ENCODE measurements at places on chromosomes 6 and 20. TPM values are rescaled to one million over a fixed set of nuclear protein-coding genes. Genes with fewer than 3 reads are reported as not detected.

DNA sequence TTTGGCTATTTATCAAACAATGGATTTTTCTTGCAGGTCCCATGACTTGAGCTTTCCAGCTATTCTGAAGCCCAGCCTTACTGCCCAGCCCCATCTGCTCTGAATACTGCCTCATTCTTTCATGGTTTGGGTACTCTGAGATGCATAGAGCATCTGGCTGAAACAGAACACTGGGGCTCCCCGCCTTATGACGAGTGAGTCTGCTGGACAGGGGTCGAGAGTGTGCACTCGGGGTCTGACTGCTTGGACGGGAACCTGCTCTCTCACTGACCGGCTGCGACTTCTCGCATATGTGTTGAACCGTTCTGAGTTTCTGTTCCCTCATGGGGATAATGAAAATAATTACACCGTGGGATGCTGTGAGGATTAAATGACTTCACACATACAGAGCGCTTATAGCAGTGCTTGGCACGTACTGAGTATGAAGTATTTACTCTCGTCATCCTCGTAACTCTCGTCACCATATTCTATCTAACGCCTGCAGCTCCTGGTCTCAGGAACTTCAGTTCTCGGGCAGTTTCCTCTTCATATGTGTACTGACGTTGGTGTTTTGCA is 59.5 kb upstream of the MPC1 start:
- DNase-seq: no peak

- DNase-seq: no peak
Observed at GRCh38 chr6:105648276-105648675, 245.4 kb upstream of the PREP start.

Gene AIF1
- total RNA-seq: not detected

DNA sequence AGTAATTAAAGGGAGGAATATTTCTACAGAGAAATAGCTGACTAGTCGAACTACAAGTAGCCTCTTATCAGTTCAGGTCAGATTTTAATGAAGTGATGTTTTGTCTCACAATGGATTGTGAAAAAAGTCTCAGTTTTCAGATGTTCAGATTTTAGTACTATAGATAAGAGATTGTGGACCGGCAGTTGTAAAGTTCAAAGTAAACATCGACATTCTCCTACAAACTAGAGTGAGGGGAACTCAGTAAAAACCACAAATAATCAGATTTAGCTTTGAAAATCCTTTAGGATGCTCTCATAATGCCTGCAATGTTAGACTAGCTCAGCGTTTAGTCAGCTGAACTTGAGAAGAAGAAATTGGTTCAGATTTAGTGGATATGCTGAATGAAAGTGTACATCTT is 39.9 kb downstream of the RCAN2 start:
- DNase-seq: no peak

DNA sequence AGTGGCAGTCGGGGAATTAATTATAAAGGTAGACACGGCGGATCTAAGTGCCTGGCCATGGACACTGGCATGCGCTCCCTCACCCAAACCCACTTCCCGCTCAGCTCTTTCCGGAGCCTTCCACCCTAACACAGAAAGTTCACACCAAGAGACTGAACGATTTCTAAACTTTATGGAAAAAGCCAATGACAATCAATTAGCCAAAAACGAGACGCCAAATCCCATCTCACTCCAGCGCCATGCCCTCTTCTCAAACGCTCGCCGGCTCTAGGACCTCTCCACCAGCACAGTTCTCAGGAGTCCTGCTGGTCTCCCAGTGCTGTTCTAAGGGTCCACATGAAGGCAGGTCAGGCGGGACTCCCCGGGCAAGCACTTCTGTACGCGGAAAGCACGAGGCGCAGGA is 641 bp downstream of the SF3B5 start:
- no peak for DNase-seq

DNA sequence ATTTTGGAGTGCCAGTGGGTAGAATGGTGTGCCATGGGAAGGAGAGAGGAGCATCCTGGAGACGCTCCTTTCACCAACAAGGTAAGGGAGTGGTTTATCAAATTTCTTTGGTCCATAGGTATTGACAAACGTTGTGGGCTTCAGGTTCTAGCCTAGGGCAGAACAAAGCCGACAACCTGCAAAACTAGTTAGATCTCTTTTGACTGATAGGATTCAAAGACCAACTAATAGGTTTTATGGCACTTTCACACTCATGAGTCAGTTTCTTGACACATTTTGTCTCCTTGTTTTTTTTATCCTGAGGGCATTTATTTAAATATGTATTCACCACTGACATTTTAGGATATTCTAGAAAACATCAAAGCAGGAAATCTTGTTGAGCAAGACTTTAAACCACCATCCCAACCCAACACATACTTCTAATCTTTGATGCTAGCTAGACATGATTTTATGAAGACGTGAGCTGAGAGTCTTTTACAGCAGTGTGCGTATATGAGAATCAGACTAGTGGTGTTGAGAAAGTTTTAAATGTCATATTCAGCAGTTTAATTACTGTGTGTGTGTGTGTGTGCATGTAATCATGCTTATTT is 370.4 kb upstream of the HSF2 start:
- no peak for DNase-seq

GRCh38 chr6:123777563-123777962 is 26.1 kb upstream of the NKAIN2 start:
- no peak for DNase-seq

- peak; percentile 41 for DNase-seq
Observed at GRCh38 chr6:44771647-44772415, 384.3 kb downstream of the CDC5L start.

DNA sequence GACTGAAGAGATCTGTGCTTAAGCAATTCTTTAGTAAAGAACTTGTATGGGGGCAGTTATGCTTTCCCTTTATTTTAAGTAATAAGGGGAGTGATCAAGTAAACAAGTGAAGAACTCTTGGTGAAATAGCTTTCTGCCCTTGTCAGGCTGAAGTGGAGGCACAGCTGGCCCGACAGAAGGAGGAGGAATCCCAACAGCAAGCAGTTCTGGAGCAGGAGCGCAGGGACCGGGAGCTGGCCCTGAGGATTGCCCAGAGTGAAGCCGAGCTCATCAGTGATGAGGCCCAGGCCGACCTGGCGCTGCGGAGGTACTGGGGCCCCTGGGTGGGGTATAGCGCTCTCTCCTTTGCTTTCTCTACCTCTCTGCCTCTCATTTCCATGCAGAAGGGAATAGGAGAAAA is 143.3 kb downstream of the MYO6 start:
- DNase-seq: no peak

- DNase-seq: no peak
Observed at GRCh38 chr6:6635291-6635690, 46.8 kb downstream of the LY86 start.

Gene RAET1G
- total RNA-seq: 9.9 TPM

DNA sequence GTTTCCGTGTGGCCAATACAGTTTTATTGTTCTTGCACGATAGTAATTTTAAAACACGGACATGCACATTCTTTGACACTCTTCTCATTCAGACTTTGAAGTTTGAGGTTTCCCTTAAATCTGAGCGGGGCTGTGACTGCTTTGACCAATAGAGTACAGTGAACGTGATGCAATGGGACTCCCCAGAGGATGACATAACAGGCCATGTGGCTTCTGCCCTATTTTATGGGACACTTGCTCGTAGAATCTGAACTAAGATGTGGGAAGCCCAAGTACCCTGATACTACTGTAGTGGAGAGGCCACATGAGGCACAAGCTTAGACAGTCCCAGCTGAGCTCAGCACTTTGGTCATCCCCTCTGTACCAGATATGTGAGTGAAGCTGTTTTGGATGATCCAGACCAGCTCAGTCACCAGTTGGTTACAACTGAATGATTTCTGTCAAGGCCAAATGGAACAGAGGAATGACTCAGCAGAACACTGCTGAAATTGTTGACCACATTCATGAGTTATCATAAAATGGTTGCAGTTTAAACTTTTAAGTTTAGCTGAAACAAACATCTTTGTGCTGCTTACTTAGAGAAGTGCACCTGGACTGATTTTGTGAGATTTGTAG is 279.4 kb downstream of the RFPL4B start:
- peak; percentile 76 for DNase-seq

GRCh38 chr6:68993911-68994310 is 358.8 kb downstream of the ADGRB3 start:
- DNase-seq: no peak

DNA sequence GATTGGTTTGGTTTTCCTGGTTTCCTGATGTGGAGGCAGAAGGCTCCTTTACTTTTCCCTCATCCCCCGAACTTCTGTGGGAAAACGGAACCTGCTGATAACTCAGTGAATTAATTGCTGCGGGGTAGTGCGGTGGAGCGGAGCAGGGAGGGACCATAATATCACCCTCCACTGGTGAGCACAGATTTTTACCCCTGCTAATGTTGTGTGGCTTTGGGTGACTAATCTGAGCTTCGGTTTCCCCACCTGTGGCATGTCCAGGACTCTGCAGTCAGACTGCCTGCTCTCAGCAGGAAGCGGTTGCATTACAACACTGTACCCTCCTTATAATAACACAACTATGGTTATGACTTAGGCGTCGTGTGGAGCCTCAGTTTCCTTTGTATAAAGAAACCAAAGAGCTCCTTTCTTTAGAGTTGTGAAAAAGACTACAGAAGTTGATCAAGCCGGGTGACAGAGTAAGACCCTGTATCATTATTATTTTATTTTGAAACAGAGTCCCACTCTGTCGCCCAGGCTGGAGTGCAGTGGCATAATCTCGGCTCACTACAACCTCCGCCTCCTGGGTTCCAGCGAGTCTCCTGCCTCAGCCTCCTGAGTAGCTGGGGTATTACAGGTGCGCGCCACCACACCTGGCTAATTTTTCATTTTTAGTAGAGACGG is 2.2 kb upstream of the ID1 start:
- DNase-seq: peak; percentile 93

Gene RAMACL
- total RNA-seq: 0.24 TPM

DNA sequence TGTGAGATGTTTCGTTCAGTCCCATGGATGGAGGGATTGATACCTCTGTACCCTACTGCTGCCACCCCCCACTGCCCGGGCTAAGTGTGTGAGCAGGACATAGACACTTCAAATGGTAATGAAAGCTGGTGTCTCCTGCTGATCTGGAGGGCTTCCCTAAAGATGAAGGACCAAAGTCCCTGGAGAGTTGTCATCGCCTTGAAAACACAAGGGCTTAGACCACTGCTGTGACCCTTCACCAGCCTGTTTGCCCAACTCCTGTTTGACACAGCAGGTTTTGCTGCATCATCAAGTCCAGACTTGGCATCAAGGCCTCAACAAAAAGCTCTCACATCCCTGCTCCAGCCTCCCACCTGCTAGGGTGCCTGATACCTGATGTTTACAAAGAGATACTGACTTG is 57.9 kb upstream of the FAM8A1 start:
- DNase-seq: no peak

DNA sequence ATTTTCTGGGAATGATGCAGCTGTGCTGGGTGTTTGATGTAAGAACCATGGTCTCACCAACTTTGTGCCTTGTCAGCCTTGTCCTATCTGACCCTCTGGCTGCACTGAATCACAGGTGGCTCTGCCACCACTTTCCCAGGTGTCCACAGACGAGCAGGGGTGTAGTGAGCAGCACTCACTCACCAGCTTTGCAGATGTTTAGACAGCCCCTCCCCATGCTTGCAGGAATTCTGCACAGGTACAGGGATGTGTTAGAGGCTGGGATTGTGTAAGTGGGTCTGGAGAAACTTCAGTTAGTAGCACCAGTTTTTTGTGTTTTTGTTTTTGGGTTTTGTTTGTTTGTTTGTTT is 88.2 kb upstream of the NAA20 start:
- no peak for DNase-seq

Gene ECI2
- total RNA-seq: 154 TPM

- DNase-seq: no peak
Observed at GRCh38 chr6:15476631-15477380, 186.0 kb downstream of the DTNBP1 start.

Gene MCCD1
- total RNA-seq: not detected

Gene SLC22A1
- total RNA-seq: 1.3 TPM

Gene OLIG3
- not detected for total RNA-seq

DNA sequence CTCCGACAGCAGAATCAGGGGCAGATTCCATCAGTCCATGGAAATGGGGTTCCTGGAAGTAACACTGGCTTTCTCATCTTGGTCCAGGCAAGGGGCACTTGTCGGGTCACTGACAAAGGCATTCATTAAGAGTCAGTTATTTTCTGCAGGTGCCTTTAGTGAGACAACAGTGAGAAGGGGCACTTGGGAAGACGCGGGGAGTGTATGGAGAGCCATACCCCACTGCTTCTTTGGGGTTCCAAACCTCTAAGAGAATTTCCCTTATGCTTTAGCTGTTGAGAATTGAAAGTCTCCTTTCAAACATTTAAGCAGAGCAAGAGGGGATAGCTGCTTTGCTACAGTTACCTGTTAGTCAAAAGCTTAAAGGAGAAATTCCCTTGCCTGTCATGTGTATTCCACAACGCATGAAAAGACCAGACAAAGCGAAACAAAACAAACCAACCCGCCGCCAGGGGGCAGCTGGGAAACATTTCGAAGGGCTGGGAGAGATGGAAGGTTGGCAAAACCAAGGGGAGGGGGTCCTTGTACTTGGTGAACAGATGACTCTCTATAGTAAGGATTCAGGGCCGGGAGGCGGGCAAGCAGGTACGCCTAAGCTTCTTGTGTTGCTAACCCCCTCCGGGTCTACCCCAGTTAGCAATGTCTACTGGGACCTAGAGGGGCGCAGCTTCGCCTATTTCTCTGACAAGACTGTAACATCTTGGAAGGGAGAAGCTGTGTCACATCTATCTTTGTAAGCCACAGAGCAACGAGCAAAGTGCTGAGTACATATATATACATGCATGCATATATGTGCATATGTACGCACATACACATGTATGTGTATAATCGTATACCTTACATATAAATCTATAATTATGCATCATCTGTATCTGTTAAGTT is 474.9 kb upstream of the AGPAT4 start:
- peak; percentile 26 for DNase-seq

- no peak for DNase-seq
Observed at GRCh38 chr6:129491436-129491835, 218.5 kb downstream of the ARHGAP18 start.

- no peak for DNase-seq
Observed at GRCh38 chr20:43977962-43978361, 63.3 kb downstream of the TOX2 start.

Gene ABHD16B
- total RNA-seq: not detected

- no peak for DNase-seq
Observed at GRCh38 chr6:160065200-160065599, 56.4 kb upstream of the SLC22A1 start.

Gene PARD6B
- 5.5 TPM for total RNA-seq

Gene PHF3
- 28.9 TPM for total RNA-seq

- DNase-seq: no peak
Observed at GRCh38 chr20:58869662-58870227, 17.2 kb downstream of the GNAS start.

DNA sequence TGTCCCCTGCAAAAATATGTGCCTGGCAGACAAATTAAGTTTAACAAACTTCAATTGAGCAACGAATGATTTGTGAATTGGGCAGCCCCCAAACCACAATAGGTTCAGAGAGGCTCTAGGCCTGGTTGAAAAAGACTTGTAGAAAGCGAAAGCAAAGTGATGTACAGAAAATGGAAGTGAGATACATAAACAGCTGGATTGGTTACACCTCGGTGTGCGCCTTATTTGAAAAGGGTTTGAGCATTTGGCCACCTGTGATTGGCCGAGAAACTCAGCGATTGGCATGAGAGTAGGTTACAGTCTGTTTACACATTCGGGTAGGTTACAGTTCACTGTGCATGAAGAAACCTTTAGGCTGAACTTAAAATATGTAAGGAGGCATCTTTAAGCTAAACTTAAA is 136.9 kb downstream of the CD83 start:
- no peak for DNase-seq

- DNase-seq: peak; percentile 86
Observed at GRCh38 chr20:19408971-19409370, 196.5 kb downstream of the SLC24A3 start.

Measured in RPMI7951 (cell line).